CD4-positive, alpha-beta memory T cell (primary cell): ENCODE measurements at places on chromosomes 4 and X. TPM values are rescaled to one million over a fixed set of nuclear protein-coding genes. Genes with fewer than 3 reads are reported as not detected.

Gene EFHC2
- polyA plus RNA-seq: 5.1 TPM

DNA sequence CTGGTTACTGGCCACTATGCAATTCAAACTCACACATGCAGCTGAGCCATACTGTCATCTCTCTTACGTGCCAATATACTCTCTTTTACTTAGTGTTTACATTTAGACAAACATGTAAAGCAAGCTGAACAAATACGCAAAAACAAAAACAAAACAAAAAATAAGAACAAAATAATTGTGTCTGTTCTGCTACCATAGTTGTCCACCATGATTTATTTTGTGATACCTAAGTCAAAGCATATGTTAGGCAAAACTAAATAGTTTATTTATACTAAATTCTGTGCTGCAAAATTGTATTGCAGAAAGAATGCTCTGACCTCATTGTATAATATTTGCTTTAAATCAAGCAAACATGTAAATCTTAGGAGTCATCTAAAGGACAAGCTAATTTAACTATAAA, 943.2 kb upstream of the AGA start:
- no peak for DNase-seq

Gene S100G
- polyA plus RNA-seq: not detected

Gene CENPVL2
- not detected for polyA plus RNA-seq

DNA sequence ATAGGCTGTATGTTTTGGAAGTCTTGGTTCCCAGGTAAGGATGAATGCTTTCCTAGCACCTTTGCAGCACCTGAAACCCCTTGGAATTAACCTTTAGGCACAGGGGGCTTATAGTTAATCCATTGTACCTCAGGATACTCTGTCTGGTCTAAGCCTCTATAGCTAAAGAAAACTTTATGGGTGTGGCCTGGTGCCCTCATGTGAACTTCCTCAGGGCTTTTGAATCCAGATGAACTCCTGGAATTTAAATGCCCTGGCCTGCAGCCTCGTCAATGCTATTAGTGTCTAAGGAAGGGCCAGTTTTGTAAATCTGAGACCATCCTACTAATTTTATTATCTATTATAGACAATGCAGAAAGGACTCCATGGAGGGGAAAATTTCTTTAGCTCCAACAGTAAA, 33.8 kb downstream of the IRS4 start:
- no peak for DNase-seq

- peak; percentile 85 for DNase-seq
Measured at GRCh38 chr4:38160487-38161207, 200.4 kb downstream of the PTTG2 start.

Gene ODAPH
- polyA plus RNA-seq: not detected

GRCh38 chr4:159495515-159496236, 392.8 kb downstream of the RAPGEF2 start:
- DNase-seq: no peak

Gene CYBB
- 0.05 TPM for polyA plus RNA-seq

GRCh38 chrX:51851507-51852085, 41.8 kb upstream of the MAGED1 start:
- no peak for DNase-seq

GRCh38 chrX:51614353-51615012, 4.2 kb downstream of the CENPVL3 start:
- DNase-seq: peak; percentile 13

- no peak for DNase-seq
Measured at GRCh38 chr4:181908168-181908567, 335.0 kb upstream of the TENM3 start.

- no peak for DNase-seq
Measured at GRCh38 chr4:154740462-154740861, 3.3 kb upstream of the LRAT start.

Gene ZNF185
- 2.7 TPM for polyA plus RNA-seq

GRCh38 chr4:83022724-83023450, 12.1 kb upstream of the COPS4 start:
- no peak for DNase-seq

Gene PNMA6F
- not detected for polyA plus RNA-seq

DNA sequence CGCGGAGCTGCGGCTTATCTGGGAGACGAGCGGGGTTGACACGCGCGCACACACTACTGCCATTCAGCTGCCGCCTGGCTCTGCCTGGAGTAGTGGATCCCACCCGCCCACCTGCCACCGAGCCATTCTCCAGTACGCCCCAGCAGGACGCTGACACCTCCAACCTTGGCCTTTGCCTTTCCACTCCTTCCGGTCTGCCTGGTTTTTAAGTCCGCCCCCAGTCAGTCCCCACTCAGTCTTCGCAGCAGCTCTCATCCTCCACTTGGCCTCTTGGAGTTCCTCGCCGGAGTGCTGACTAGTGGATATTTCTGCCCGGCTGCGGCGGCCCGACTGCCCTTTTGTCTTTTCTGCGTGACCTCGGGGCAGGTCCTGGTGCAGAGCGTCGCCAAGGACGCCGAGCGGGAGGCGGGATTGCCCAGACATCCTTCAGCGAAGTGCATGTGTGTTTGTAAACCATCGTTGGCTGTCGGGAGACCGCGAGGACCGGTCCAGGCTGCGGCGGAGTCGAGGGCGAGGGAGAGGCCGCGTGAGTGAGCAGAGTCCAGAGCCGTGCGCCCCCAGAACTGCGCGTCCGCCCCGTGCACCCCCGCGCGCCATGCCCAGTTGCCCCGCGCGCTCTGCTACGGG, 1.1 kb downstream of the SLIT2 start:
- DNase-seq: no peak

DNA sequence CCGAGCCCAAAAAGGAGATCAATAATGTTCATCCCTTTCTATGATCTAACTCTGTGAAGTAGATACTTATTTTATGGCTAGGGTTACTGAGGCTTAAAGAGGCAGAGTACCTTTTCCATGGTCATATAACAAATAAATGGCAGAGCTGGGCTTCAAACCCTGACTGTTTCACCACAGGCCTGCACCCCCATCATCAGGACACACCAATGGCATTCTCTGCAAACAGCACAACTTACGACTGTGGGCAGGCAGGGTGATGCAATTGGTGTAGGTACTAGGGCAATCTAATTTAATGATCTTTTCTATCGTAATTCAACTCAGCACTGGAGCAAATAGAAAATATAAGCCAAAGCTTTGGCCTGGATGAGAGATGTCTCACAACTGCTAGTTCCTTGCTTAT, 118.8 kb upstream of the CBR4 start:
- no peak for DNase-seq

Gene PCDH10
- polyA plus RNA-seq: not detected

- DNase-seq: no peak
Measured at GRCh38 chrX:68874076-68874475, 45.3 kb downstream of the EFNB1 start.

GRCh38 chrX:85309717-85310116, 65.9 kb downstream of the ZNF711 start:
- DNase-seq: no peak

Gene BBS12
- 1.7 TPM for polyA plus RNA-seq

- no peak for DNase-seq
Measured at GRCh38 chr4:6470502-6471306, 1.7 kb downstream of the PPP2R2C start.

Gene PSMD10
- polyA plus RNA-seq: 56.7 TPM

DNA sequence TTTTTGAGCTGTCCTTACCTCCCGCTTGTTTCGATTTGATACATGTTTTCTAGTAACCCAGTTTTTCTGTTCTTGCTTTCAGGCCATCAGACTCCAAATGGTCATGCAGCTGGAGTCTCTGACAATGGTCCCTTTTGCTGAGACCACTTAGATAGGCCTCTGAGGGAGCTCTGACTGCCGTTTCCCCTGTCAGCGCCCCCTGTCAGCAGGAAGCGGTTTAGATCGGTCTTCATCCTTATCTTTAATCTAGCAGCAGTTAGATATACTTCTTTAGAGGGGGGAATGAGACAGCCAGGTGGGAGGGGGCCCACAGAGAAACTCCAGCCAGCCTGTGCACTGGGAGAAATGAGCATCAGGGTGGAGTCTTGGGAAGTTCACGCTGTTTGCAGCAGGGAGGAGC, 457.9 kb downstream of the GPAT3 start:
- DNase-seq: no peak

DNA sequence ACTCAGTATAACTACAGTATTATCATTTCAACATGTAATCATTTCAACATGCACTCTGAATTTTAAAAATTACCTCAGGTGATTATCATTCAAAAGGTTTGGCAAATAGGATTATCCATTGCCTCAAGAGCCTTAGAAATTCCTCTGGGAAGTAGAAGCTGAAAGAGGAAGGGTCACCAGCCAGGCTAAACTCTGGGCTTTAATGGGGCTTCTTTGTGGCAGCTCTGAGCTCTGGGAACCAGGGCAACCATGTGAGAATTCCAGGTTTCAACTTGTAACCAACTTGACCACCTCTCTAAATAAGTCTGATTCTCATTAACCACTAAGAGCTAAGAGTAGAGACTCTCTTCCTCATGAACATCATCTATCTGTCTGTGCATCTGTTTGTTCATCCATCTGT, 117.2 kb upstream of the MED14 start:
- DNase-seq: no peak
